Chondrocyte (in vitro differentiated cells): ENCODE measurements at places on chromosomes 5 and 9.

GRCh38 chr9:134935056-134935640, 17.4 kb upstream of the FCN1 start:
- peak; percentile 34 for DNase-seq

DNA sequence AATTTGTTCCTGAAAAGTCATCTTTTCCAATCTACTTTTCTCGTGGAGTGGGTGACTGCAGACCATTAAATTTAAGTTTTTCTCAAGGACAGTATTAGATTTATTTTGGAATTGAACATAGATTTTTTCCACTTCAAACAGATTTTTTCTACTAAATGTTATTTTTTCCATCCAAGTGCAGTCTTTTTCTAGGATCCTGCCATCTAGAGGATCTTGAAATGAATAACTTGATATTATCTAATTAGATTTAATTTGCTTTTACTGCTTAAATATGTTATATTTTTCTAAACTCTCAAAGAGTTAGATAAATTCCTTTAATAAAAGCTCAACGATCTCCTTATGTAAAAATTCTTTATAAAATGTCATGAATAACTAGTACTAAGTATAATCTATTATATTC, 136.9 kb upstream of the PRR16 start:
- DNase-seq: no peak

DNA sequence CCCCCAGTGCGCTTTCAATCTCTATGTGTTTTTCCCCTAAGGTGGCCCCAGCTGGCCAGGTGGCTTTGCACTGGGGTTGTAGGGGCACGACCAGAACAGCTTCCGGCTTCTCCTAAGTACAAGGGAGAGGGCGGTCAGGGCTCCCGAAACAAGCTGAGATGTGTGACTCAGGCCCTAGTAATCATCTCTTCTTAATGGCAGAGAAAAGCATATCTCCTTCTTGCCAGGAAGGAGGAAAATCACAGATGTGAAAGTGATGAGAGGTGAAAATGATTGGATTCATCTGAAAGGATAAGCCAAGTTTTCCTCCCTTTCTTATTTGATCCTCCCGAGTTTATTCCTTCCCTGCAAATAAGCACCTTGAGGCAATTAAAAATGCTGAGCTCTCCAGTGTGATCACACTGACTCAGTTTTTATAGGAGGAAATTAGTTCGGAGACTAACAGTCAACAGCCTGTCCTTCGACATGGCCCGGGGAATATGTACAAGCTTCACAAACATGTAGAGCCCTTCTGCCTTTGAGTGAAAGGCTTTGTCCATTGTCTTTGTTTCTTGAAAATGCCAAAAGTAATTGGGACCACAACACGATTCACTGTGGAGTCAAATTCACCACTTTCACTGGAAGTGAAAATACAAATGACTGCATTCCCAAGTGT, 514.8 kb downstream of the PSAT1 start:
- DNase-seq: no peak

- no peak for DNase-seq
Measured at GRCh38 chr5:76859591-76860247, 9.9 kb downstream of the S100Z start.

- DNase-seq: no peak
Measured at GRCh38 chr9:127392166-127392565, 4.8 kb upstream of the SLC2A8 start.

DNA sequence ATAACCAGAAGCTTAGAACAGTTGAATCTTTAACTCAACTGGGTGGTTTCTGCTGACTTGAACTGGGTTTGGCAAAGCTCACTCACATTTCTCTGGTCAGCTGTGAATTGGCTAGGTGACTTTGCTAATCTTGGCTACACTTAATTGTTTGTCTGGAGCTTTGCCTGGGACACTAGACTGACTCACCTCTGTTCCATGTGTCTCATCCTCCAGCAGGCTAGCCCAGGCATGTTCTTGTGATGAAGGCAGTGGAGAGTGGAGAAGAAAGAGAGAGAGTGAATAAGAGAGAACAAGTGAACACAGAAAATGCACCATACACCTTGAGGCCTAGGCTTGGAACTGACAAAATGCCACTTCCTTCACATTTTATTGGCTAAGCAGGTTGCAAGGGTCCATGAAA, 32.6 kb downstream of the SPATA31D1 start:
- DNase-seq: no peak

DNA sequence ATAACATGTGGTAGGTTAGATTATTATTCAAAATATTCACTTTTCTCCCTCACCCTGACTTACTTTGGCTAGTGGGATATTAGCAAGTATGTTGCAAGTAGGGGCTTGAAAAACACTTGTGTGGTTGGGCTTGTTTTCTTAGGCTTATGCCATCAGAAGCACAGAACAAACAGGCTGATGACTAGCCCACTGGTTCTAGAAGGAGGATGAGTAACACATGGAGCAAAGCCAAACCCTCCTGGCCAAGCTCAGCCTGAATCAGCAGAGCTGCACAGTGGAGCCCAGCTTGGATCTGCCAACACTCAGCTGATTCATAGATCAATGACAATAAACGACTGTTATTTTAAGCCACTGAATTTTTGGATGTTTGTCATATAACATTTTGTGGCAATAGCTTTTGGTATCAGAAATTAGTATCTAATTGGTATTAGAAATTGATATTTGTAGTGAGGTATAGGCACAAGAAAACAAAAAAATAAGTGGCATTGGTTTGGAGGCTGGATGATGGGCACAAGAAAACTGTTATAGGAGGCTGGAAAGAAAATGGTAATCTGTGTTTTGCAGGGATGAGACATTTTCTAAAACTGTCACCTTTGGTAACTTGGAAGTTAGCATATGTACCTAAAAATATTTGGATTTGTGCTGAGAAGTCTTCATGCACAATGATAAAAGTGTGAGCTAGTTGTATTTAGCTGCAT, 46.1 kb upstream of the ZBED3 start:
- DNase-seq: no peak

GRCh38 chr9:92965061-92965758, 17.9 kb downstream of the FGD3 start:
- DNase-seq: no peak

DNA sequence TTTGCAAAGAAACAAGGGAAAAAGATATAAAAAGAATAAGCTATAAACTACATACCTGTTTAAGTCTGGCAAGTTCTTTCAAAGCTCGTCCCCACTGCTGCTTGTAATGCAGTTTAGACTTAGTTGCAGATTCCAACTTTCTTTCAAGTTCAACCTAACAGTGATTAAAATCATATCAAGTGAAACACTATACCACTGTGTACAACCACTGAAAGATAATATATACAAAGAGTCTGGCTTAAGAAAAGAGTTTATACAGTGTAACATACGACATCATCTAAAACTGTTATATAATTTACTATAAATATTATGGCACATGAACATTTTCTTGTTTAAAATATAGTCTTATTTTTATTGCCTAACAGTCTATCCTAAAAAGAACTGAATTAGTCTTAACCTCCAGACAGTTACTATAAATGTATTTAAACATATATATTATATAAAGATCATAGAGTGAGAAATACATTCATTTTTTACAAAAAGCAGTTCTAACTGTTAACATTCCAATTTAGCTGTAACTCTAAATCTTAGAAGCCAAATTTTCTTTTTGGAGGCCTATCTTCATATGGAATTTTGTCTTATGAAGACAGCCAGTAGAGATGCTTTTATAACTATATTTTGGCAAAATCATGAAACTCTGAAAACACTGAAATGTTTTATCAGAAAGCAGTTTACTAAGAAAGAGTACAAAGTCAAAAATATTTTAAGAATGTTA, 58.6 kb downstream of the CEP120 start:
- DNase-seq: no peak

DNA sequence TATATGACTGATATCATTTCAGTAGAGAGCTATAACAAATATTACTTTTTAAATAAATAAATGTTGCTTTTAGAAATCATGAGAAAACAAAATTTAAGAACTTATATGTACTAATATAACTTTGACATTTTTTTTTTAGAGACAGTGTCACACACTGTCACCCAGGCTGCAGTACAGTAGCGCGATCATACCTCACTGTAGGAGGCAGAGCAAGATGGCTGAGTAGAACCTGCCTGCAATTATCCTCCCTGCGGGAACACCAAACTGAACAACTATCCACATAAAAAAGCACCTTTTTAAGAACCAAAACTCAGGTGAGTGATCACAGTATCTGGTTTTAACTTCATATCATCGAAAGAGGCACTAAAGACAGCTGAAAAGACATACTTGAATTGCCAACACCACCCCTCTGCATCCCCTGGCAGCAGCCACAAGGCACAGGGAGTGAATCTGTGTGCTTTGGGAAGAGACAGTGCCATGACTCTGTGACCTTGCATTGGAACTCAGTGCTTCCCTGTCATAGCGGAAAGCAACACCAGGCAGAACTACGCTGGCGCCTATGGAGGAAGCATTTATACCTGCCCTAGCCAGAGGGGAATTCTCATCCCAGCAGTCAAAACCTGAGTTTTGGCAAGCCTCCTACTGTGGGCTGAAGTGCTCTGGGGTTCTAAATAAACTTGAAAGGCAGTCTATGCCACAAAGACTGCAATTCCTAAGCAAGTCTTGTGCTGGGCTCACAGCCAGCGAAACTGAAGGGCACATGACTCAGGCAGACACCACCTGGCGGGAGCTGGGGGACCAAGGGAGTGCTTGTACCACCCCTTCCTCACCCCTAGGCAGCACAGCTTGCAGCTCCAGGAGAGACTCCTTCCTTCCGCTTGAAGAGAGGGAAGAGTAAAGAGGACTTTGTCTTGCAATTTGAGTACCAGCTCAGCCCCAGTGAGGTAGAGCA, 142.7 kb downstream of the FBXL17 start:
- DNase-seq: no peak

- no peak for DNase-seq
Measured at GRCh38 chr5:153767221-153768188, 271.2 kb downstream of the FAM114A2 start.

DNA sequence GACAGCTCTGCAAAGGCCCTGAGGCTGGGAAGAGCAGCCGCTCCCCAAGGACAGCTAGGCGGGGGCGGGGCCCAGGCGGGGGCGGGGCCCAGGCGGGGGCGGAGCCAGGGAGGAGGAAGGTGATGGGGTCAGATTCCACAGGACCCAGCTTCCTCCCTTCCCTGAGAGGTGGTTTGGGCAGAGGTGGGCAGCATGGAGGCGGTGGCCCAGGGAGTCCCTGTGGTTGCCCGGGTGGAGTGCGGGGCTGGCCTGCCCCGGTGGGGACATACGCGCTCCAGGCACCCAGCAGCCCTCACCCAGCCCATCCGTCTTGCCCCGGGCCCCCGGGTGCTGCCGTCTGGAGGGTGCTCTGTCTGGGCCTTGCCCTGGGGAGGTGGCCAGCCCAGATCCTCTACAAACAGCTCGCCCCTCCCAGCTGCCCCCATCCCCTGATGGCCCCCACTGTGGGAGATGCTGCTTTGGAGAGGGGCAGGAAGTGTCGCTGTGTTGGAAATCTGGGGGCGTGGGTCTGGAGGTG, 11.0 kb upstream of the RNU6ATAC start:
- peak; percentile 92 for DNase-seq

GRCh38 chr5:137097203-137097602, 401.9 kb downstream of the SPOCK1 start:
- no peak for DNase-seq

GRCh38 chr9:96603305-96604003, 16.2 kb downstream of the CDC14B start:
- DNase-seq: no peak

DNA sequence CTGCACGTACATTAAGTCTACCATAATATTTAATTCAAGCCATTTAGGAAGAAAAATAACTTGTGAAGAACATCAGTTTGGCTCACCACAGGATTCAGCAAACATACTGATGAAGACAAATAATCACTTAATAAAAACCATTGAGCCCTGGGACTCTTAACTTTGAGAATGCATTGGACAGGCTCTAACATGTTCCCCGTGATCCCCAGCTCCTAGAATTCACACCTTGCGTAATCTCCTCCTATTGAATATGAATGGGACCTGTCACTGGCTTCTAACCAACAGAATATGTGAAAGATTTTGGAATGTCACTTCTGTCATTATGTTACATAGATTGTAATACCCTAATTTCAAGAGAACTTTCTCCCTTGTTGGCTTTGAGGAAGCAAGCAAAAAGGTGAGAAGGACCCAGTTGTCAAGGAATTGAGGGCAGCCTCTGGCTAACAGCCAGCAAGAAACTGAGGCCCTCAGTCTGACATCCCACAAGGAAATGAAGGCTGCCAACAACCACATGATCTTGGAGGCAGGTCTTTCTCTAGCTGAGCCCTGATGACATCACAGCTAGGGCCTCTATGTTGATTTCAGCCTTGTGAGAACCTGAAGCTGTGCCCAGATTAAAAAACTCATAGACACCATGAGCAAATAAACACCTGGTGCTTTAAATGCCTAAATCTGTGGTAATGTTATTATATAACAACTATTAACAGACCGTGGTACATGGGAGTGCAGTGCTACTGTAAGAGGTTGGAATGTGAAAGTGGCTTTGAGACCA, 433.2 kb downstream of the SEMA5A start:
- no peak for DNase-seq

DNA sequence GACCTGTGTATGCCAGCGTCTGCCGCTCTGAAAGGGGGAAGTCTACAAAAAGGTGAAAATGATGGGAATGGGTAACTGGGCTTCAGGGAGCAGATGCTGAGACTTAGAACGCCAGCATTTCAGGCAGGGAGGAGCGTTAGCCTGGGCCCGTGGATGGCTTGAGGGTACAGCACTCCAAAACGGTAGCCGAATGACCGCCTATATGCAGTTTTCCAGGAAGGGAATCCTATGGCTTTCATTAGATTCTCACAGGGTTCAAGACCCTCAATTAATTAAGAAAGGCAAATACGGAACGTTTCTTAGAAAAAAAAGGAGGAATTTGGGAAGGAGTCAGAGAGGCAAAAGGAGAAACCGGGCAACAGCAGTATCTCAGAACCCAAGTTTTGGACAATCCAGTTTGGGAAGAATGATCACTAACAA, 639 bp downstream of the AMACR start:
- DNase-seq: no peak

DNA sequence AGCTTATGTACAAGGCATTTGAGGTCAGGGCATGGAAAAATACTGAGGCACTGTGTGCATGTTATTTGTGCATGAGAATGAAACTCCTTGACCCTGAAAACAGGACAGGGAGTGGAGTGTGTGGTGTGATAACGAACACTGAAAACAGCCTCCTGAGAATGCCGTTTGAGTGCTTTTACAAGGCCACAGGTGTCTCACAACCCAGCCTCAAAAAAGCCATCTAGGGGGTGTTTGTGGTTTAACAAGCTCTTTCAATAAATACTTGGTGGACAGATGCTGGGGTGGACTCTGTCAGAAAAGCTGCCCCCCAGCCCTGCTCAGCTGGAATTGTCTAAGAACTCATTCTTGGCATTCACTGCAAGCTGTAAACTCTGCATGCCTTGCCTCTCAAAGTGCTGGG, 94.0 kb upstream of the SLC25A48 start:
- no peak for DNase-seq

DNA sequence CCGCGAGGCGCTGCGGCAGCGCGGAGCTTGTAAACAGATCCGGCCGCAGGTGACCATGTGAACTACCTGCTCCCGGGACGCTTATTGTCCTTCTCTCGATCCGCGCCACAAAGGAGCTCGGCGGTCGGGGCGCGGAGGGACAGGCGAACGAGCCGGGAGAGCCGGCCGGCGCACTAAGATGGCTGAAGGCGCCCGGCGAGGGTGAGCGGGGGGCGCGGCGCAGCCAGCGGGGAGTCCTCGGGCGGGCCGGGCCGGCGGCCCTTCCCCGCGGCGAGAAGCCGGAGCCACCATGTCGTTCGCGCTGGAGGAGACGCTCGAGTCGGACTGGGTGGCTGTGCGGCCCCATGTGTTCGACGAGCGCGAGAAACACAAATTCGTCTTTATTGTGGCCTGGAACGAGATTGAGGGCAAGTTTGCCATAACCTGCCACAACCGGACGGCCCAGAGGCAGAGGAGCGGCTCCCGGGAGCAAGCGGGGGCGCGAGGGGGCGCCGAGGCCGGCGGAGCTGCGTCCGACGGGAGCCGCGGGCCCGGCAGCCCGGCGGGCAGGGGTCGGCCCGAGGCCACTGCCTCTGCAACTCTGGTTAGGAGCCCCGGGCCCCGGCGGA, 535 bp downstream of the JMY start:
- DNase-seq: peak; percentile 77
